ENCODE measurements at places on chromosomes 12 and 14.

GRCh38 chr14:61051051-61051450 is 70.0 kb downstream of the SLC38A6 start:
- DNase-seq: no peak

- no peak for DNase-seq
Observed at GRCh38 chr12:25494926-25495325, 58.2 kb downstream of the LMNTD1 start.

DNA sequence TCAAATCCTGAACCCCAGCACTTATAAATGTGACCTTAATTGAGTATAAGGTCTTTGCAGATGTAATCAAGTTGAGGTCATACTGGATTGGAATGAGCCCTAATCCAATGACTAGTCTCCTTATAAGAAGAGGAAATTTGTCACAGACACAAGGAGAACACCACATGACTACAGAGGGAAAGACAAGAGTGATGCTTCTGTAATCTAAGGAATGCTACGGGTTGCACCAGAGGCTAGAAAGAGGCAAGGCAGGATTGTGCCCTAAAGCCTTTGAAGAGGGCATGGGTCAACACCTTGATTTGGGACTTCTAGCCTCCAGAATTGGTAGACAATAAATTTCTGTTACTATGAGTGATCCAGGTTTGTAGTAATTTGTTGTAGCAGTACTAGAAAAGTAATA is 135.0 kb downstream of the FOXG1 start:
- no peak for DNase-seq

DNA sequence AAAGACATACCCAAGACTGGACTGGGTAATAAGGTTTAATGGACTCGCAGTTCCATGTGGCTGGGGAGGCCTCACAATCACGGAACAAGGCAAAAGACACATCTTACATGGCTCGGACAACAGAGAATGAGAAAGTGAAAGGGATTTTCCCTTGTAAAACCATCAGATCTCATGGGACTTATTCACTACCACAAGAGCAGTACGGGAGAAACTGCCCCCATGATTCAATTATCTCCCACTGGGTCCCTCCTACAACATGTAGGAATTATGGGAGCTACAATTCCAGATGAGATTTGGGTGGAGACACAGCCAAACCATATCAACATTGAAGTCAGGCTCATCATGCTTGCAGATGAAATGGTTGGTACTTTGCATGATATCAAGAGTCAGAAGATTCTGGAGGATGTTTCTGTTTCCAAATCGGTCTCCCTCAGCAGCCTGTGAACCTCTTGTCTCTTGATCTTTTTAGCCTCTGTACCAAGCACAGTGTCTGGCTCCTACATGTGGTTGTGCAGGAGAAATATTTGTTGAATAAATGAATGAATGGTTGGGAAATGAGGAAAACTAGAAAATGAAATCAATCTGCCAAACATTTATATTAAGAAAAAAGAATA is 98.6 kb downstream of the VRK1 start:
- DNase-seq: no peak

- DNase-seq: no peak
Observed at GRCh38 chr12:64608901-64609535, 1.3 kb upstream of the RASSF3 start.

- no peak for DNase-seq
Observed at GRCh38 chr12:26192142-26192541, 3.2 kb upstream of the SSPN start.

DNA sequence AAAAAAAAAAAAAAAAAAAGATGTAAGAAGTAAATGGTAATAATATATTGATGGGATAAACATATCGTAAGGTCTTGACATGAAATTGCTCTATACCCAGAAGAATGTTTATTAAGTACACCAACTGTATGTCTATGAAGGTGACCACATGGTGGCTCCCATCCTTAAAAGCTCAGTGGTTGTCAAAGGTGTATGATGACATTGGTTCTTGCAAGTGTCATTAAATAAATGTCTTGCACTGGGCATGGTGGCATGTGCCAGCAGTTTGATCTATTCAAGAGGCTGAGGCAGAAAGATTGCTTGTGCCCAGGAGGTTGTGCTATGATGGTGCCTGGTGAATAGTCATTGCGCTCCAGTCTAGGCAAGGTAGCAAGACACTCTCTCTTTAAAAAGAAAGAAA is 10.4 kb downstream of the CCT2 start:
- DNase-seq: no peak

DNA sequence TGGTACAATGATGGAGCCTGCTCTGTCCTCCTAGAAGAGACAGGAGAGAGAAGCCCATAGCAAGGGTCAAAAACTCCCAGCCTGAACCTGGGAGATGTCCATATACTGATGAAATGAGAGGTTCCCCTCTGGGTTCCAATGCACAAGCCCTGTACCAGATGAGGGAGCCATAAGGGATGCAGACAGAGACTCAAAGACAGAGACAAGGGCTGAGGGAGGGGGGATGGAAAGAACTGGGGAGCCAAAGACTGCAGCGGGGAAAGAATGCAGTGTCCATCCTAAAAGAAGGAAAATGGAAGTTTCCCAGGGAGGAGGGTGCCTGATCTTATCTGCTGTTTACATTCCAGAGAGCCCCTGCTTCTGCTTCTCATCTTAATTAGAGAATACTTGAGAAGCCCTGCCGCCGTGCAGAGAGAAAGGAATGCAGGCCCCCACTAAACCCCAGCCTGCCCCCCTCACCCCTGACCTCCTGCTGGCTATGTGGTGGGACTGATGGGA is 27.7 kb downstream of the KRT18 start:
- no peak for DNase-seq

- peak; percentile 3 for DNase-seq
Observed at GRCh38 chr12:117875744-117876435, 92.9 kb downstream of the KSR2 start.

- no peak for DNase-seq
Observed at GRCh38 chr14:64478634-64479250, 13.4 kb downstream of the AKAP5 start.

DNA sequence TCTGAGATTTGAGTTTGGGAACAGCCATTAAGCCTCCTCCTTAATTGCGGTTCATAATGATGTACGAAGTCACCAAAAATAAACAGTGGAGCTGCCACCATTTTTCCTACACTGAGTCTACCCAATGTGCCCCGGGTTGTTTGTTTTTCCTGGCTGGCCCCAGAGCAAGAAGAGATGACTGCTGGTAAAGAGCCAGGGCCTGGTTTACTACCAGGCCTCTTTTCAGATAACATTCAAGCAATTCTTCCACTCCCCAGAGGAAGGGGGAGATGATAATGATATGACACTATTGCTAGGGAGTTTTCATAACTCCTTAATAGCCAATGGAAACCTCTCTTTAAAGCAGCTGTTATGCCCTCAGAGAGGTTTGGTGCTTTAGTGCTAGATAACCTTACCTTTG is 42.3 kb downstream of the BRAP start:
- no peak for DNase-seq

GRCh38 chr14:105368426-105368825 is 29.9 kb upstream of the TEX22 start:
- no peak for DNase-seq

DNA sequence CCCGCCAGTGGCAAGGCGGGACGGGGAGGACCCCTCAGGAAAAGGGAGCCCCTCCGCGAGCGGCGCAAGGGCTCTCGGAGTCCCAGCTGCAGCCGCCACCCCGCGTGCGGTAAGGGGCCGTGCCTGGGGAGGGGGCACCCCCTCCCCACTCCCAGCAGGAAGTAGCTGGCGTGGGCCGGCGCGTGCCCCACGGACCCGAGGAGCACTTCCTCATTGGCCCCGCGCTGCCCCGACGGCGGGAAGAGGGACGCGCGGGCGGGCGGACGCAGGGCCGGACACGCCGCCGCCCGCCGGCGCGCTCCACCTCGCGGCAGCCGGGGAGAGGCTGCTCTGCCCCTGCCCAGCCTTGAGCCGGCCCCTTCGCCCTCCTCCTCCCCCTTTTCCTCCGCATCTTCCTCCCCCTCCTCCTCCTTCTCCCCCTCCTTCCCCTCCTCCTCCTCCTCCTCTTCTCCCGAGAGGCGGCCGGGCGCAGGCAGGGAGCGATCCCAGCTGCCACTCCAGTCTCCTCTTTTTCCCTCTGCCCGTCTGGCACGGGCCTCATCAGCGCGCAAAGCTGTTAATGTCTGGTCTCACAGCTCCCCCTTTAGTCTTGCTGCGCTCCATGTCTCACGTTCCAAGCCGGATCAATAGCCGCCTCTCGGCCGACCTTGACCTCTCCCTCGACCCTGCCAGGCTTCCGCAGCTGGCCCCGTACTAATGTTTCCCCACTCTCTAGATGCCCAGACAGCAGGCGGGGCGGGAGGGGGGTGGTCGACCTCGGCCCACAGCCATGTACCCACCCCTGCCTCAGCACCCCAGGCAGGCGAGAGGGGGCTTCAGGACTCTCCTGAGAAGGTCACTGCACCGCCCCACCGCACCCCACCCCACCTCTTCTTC is 2.6 kb upstream of the BCL11B start:
- DNase-seq: no peak

- DNase-seq: no peak
Observed at GRCh38 chr12:114936148-114937079, 252.4 kb upstream of the TBX3 start.

GRCh38 chr14:76348898-76349297 is 27.0 kb upstream of the ESRRB start:
- DNase-seq: no peak

- no peak for DNase-seq
Observed at GRCh38 chr12:117227000-117227653, 36.9 kb upstream of the FBXO21 start.

DNA sequence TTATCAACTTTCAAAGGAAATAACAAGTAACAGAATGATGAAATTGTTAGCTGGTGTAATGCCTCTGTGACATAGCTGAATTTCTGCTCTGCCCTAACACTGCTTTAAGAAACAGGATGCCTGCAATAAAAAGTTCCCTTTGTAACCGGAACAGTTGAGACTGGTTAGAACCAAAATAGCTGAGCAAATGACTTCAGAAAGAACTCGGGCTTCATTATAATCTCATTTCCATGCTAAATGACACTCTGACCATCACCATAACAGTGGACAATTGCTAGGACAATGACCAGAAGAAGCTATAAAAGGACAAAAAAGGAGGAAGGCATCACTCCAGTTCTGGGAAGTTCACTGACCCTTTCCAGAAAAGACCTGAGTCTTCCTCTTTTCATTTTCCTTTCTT is 23.5 kb upstream of the PYGL start:
- no peak for DNase-seq

GRCh38 chr12:27474344-27474743 is 27.8 kb downstream of the SMCO2 start:
- DNase-seq: no peak

- no peak for DNase-seq
Observed at GRCh38 chr12:2779281-2779680, 15.5 kb upstream of the FKBP4 start.

GRCh38 chr12:63400718-63401117 is 249.7 kb upstream of the AVPR1A start:
- DNase-seq: no peak

- DNase-seq: no peak
Observed at GRCh38 chr14:76421662-76422061, 45.7 kb downstream of the ESRRB start.

GRCh38 chr12:20967756-20968155 is 157.3 kb downstream of the SLCO1B3 start:
- DNase-seq: no peak

DNA sequence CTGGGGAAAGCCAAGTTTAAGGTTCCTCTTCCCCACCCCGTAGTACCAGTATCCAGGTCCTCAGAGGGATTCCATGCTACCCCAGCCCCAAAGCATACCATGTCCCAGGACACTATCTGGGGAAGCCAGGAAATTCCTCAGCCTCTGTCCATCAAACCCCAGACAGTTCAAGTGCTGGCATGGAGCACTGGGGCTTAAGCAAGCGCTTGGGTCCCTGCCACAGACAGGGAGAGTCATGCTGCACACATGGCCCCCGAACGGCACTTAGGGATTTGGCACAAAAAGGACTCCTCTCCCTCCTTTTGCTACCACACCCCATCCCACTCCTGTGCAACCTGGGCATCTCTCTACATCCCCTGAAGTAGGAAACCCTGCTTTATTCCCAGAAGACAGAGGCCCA is 21.8 kb downstream of the ADCY6 start:
- DNase-seq: no peak

GRCh38 chr14:78202163-78202562 is 32.0 kb downstream of the NRXN3 start:
- no peak for DNase-seq

DNA sequence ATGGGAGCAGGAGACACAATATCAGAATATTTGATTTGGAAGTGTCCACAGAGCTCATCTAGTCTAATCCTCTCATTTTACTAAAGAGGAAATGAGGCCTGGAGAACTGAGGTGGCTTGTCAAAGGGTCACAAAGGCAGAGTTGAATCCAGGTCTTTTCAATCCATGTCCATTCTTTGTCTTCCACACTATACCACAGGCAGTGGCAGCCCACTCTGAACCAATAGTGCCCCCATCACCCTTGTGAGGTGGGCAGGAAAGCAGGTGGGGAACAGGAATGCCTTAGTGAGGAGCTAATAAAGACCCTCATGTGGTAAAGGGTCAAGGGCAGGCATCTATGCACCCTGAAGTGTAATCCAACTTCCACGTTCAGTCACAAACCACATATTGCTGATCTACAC is 134.8 kb upstream of the EGLN3 start:
- DNase-seq: no peak

DNA sequence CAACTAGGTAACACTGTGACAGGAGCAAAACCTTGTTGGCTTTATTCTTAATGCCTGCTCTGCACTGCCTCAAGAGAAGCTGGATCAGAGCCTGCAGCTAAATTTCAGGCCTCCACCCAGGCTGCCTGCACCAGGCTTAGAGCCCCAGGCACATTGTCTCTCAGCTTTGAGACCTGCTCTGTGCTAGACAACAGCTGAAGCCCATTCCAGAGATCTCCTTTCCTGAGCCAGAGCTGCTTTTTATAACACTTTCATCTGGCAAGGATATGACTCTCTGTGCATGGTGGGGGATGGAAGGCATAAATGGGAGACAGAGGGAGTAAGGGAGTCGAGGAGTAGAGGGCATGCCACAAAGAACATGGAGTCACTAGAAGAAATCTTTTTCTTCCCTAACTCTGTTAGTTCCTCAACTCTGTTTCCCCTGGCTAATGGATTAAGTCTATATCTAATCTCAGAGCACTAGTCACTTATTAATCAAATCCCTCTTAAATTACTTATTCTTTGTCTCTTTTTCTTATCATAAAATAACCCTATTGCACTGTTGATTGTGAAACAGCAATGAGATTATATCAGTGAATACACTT is 27.1 kb upstream of the LUM start:
- DNase-seq: no peak

DNA sequence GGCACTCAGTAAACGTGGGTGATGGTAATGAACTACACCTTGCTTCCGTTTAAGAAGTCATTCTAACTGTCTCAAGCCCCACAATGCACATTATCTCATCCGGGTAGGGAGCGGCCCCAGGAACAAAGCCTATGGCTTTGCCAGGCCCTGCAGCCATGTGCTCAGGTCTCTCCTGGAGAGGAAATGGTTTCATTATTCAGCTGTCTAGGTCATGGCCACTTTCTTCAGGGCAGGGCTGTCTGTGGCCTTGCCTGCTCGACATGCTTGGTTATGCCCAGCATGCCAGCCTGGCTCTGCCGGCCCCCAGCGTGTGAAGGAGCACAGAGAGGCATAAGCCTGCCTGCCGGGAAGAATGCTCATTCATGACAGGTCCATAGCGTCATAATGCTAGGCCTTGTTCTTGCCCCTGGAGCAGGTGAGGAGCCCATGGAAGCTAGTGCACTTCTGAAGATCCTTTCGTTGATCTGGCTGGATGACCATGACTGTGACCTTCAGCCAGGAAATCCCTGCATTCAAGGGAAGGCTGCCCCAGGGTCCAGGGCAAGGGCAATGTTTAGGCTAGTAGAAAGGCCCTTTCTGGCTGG is 26.3 kb upstream of the FOS start:
- no peak for DNase-seq
